ENCODE measurements at places on chromosomes 5 and 9.

- no peak for DNase-seq
These were observed 382.9 kb downstream of the TMEM161B start for GRCh38 chr5:87885758-87886157.

DNA sequence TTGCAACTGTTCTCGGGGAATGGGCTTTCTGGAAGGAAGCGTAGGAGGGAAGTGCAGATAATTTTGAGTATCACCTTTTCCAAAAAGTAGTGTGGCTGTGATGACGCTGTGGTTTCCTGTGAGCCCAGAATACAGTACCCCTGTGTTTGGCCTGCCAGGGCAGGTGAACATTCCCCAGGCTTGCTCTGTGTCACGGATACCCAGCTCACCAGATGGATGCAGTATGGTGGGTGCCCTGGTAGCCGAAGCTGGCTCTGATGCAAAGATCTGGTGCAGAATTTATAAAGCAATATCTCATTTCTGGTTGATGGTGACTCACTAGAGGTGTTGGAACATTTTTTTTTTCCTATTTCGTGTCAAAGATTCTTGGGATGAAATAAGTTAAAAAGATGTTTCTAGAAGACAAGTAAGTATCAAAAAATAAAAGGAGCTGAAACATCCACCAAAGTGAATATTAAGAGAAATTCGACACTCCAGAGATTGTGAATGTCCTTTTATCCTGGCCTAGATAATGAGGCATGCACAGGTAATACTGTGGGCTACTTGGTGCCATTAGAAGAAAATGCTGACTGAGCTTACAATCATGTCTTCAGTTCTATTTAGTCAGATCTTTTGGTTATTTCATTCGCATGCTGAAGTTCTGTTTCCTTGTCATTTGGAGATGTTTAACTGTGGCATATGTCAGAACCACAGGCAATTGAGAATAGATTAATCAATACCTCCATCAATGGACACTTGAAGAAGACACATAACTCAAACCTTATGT lies 200.1 kb downstream of the GADD45G start:
- no peak for DNase-seq

DNA sequence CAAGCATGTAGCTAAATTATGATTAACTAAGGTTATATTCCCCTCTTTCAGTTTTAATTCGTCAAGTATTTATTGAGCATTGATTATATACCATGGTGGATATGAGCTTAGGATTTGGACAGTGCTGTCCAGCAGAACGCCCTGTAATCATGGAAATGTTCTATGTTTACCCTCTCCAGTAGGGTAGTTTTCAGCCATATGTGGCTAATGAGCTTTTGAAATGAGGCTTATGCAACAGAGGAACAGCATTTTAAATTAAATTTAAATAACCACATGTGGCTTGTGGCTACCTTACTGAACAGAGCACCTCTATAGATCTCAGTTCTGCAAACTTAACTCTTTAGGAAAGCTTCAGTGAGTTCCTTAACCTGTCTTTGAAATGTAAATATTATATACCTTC lies 59.1 kb downstream of the JMY start:
- DNase-seq = no peak

DNA sequence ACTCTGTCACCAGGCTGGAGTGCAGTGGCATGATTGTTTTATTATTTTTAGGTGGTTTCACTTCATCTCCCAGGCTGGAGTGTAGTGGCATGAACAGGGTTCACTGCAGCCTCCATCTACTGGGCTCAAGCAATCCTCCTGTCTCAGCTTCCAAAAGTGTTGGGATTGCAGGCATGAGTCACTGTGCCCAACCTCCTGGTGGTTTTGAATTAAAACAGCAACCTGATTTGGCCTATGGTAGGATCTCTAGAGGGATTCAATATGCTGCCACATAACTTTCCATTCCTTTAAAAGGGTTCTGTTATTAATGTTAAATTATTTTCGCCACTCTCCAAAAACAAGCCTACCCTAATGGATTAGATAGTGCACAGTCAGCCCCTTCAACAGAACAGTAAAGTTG lies 9.9 kb upstream of the HSPA4 start:
- DNase-seq = no peak

GRCh38 chr5:1516615-1517601 lies 6.9 kb downstream of the LPCAT1 start:
- no peak for DNase-seq

GRCh38 chr5:16712620-16713019 lies 95.8 kb upstream of the RETREG1 start:
- no peak for DNase-seq

GRCh38 chr9:4594994-4595393 lies 67.1 kb upstream of the PLPP6 start:
- no peak for DNase-seq

- no peak for DNase-seq
These were observed 15.8 kb downstream of the ERGIC1 start for GRCh38 chr5:172849606-172850453.

Data from stimulated activated CD8-positive, alpha-beta memory T cell treated with anti-CD3 and anti-CD28 coated beads, Interleukin-7, amount 100 ng/mL, for 48 hours (primary cell).